ENCODE measurements at places on chromosomes 3 and 15. TPM values are rescaled to one million over a fixed set of nuclear protein-coding genes. Genes with fewer than 3 reads are reported as not detected.
A peak's percentile ranks its signal among the peaks of the same experiment; 100 is the strongest.

- no peak for DNase-seq
Measured at GRCh38 chr15:49831206-49831965, 210.5 kb downstream of the DTWD1 start.

- DNase-seq: no peak
Measured at GRCh38 chr15:101684384-101684783, 32.2 kb upstream of the TM2D3 start.

DAPK2 gene
- 1.8 TPM for polyA plus RNA-seq

DNASE1L3 gene
- not detected for polyA plus RNA-seq

CHRNA7 gene
- 11.0 TPM for polyA plus RNA-seq

DNA sequence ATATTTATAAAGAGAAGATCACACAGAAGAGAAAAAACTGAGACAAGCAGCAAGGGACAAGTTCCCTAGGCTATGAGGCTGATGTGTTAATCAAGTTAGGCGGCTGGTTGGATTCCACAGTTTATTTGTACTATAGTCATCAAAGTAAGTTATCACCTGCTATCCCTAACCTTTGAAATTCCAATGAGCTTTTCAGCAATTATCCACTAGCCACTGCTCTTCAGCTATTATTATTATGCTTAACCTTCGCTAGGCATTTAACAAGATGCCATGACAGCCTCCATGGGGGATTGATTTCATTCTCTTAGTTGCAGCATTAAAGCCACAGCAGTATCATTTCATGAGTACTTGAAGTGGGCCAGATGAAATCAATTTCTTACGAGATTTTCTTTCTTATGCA is 699.5 kb upstream of the NAALADL2 start:
- DNase-seq: no peak

- DNase-seq: no peak
Measured at GRCh38 chr3:95177096-95177495, 1114.2 kb downstream of the NSUN3 start.

SYNM gene
- 0.89 TPM for polyA plus RNA-seq

FGD5 gene
- 6.0 TPM for polyA plus RNA-seq

DNA sequence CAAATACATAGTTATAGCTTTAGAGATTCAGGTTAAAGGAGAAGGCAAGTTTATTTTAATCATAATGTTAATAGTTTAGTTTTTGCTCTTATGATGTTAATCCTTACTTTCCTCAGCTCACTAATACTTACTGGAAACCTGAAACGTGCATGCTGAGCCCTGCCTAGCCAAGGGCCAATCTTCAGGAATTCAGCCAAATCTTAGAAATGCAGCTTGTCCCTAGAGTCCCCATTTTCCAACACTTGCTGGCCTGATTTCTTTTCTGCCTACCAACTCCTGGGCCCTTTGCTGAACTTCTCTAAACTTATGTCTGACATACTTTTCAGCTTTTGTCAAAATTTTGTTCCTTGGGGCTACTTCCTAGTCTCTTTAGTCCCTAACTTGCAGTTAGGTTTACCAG is 22.8 kb downstream of the BCHE start:
- no peak for DNase-seq

CCR2 gene
- not detected for polyA plus RNA-seq

DNA sequence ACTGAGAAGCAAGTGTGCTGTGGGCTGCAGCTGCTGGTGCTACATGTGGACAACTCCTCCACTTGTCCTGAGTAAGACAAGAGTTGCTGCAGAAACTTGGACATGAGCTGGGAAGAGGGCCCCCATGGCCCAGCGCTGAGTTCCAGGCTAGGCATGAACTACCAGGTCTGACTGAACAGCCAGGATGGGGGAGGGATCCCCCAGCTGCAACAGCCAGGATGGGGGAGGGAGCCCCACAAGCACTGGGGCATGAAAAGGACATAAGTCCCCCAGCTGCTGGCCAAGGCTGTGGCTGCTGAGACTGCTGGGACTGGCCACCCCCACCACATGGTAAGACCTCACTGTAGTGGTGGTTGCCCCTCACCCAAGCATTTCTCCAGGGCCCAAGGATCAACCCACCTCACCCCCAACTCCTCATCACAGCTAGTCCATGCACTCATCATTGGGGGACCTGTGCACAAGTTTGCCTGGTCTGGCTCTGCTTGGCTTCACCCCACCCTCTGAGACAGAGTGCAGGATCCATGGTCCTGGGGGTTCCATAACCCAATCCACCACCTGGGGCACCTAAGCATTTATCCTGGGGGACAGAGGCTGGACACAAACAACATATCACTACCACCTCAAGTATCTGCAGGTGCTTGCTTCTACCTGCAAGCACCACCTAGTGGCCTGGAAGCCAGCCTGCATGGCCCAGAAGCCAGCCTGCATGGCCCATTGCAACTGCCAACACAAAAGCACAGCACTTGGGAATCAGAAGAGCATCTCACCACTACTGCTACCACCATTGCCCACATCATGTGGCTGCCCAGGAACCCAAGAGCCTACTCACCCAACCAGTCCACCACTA is 84.5 kb upstream of the STT3B start:
- peak; percentile 61 for DNase-seq

PLA2G4F gene
- polyA plus RNA-seq: not detected

DNA sequence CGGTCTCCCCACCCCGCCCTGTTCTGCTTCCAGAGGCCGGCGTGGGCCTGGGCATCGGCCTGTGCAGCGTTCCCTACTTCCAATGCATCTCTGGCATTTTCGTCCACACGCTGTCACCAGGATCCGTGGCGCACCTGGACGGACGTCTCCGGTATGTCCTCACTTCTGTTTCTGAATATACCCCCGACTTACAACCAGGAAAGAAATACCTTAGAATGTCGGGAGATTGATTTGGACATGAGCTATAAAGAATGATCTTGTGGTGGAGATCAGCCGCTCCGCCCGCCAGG is 41.4 kb downstream of the STARD5 start:
- DNase-seq: no peak

- DNase-seq: no peak
Measured at GRCh38 chr3:150094150-150094933, 123.6 kb upstream of the PFN2 start.

- DNase-seq: no peak
Measured at GRCh38 chr3:11379824-11380701, 107.9 kb downstream of the ATG7 start.
